Stimulated activated CD8-positive, alpha-beta memory T cell treated with anti-CD3 and anti-CD28 coated beads, Interleukin-4, amount 100 ng/mL, for 1 hour (primary cell): ENCODE measurements at places on chromosomes 12 and 14.

- DNase-seq, result no peak
Observed at GRCh38 chr12:94690198-94690771, 39.9 kb upstream of the TMCC3 start.

DNA sequence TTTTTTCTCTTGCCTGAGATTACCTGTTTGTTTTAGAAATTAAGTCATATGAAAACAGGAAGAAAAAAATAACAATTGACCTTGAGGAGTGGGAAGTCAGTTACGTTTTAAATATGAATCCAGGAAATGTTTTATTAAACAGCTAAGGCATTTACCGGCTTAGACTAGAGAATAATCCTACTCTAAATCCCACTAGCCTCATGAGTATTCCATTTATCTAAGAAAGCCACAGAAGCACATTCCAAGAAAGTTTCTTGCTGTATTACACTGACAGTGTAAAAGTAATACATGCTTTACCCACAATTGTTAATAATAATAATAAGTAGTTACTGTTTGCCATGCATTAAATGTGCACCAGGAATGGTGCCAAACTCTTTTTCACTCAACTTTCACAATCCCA lies 90.9 kb downstream of the BMP4 start:
- no peak for DNase-seq

DNA sequence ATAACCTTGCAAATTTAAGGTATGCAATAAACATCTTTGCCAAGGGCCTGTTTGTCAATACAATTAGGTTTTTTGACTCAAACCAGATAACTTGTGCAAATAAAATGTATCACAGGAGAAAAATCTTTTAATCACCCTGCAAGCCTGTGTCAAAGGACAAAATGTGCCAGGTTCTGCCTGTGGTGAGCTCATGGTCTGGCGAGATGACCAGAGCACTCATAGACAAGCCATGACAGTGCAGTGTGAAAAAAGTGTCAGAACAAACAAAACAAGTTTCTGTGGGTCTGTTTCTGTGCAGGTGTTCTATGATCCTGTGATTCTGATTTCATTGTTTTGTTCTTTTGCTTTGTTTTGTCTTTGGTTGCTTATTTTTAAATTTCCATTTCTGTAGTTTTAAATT lies 847.2 kb downstream of the VRK1 start:
- DNase-seq, result no peak

GRCh38 chr14:106372870-106373652 lies 846.7 kb downstream of the TMEM121 start:
- peak; percentile 59 for DNase-seq

DNA sequence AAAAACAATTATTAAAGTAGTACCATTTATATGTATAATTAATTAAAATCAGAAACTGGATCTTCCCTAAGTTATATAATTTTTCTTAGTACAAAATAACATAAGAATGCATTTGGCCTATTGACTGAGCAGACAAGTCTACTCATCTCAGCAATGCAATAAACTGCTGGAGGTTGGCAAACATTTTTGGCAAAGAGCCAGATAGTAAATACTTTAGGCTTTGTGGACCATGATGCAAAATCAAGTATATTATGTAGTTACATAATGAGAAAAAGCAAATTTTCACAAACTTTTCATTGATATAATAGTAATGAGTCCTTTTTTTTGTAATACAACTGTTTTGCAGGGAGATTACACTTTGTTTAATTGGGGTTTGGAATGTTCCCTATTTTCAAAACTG lies 30.9 kb downstream of the ERGIC2 start:
- no peak for DNase-seq

- no peak for DNase-seq
Observed at GRCh38 chr14:51654533-51654845, 2.8 kb downstream of the FRMD6 start.

GRCh38 chr12:121740847-121741246 lies 28.3 kb downstream of the TMEM120B start:
- DNase-seq, result no peak

GRCh38 chr12:38736821-38737220 lies 168.6 kb downstream of the CPNE8 start:
- DNase-seq, result no peak

GRCh38 chr12:72491426-72491825 lies 219.3 kb downstream of the TRHDE start:
- no peak for DNase-seq

- DNase-seq, result no peak
Observed at GRCh38 chr12:94305130-94305957, 154.3 kb downstream of the CEP83 start.

GRCh38 chr12:68505970-68506369 lies 104.7 kb upstream of the RAP1B start:
- DNase-seq, result no peak

DNA sequence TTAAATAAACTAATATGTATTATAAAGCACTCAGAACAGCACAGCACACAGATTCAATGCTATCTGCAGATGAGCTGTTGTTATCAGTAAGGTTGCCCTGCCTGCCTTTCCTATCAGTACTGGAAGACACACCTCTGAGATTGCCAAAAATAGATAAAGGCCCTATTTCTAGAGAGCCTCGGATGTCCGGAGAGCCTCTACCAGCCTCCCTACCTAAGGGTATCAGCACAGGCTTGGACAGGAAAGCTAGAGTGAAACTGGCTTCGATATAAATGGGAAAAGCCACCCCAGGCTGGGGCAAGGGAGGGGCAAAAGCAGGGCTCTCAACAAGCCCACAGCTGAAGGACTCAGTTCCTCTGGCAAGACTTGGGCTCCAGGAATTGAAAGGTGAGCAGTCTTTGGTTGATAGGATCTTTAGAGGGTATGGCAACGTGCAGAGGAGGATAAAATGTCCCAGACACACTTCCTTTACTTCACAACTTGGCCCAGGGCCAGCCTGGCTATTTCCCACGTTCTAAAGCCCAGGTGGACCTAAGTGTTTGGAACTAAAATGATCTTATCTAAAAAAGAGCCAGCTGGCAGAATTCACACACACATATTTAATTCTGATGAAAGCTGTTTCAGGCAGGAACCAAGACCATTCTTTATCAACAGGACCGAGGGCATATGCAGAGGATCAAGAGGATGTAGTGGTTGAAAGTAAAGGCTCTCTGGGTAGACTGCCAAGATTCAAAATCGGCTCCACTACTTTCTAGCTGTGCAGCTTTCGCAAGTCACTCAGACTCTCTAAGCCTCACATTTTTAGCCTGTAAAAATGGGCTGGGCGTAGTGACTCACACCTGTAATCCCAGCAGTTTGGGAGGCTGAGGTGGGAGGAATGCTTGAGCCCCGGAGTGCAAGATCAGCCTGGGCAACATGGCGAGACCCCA lies 37.8 kb upstream of the ITPR2 start:
- DNase-seq, result no peak

DNA sequence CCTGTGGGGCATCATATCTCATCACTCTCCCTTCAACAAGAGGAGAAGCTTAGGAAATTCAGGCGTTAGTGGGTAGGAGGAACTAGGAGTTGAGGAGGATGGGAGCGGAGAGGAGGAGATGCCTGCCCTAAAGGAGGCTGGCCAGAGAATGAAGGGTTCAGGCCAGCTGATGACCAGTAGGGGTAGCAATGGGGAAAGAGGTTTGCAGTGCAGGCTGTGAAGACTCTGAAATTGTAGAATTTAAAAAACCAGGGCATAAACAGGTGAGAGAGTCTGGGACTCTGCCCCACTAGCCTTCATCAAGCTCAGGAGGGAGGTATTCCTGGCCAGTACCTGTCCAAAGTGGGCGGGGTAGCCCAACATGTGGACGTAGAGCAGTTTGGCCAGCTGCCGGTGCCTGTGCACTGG lies 809 bp downstream of the AP1G2 start:
- no peak for DNase-seq

DNA sequence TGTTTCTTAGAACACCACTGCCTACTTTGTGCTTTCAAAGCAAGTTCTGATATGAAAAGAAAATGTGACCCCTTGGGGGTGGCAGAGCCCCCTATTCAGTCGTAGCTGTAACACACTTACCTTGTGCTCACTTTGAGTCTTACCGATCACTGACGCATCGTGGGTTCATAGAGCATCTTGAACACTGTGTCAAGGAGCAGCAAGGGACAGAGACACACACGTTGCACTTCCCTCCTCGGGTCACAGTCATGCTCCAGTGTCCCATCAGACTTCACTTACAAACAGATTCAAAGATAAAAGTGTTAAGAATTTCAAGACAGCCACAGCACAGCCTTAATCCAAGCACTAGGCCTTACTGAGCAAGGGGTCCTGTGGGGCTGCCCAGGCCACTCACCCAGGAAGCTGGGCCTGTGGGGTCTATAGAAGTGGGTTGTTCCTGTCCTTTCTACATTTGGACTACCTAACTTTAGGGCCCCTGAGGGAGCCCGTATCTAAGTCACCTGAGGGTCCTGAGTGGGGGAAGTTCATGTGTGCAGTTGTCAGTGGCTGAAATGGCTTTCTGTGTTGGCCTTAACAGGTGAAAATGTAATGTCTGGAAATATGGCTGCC lies 75.4 kb upstream of the BDKRB2 start:
- DNase-seq, result no peak

DNA sequence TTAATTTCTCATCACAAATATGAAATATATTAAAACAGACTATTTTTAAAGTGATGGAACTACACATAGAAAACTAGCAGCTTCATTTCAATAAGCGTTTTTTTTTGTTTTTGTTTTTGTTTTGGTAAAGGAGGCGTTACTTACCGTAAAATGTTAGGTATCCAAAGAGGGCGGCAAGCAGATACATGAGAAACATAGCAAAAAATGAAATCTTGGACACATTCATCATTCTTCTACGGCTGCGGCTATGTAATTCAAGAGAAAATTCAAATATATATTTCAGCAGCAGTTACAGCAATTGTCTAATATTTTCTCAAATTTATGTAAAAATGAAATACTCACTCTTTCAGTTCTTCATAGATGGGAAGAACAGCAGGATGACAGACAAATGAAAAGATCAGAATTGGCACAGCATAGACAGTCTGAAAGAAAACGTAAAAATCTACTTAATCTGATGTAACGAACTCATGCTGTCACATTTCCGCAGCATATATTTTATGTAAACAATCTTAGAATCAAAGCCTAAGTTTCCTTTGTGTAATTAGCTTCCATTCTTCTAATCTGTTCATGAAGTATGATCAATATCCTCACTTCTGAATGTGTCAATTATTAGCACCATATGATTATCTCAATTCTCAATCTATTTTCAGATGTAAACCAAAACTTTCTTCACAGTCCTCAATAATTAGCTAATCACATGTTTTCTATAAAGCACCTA lies 8.8 kb downstream of the SLC38A2 start:
- DNase-seq, result no peak

DNA sequence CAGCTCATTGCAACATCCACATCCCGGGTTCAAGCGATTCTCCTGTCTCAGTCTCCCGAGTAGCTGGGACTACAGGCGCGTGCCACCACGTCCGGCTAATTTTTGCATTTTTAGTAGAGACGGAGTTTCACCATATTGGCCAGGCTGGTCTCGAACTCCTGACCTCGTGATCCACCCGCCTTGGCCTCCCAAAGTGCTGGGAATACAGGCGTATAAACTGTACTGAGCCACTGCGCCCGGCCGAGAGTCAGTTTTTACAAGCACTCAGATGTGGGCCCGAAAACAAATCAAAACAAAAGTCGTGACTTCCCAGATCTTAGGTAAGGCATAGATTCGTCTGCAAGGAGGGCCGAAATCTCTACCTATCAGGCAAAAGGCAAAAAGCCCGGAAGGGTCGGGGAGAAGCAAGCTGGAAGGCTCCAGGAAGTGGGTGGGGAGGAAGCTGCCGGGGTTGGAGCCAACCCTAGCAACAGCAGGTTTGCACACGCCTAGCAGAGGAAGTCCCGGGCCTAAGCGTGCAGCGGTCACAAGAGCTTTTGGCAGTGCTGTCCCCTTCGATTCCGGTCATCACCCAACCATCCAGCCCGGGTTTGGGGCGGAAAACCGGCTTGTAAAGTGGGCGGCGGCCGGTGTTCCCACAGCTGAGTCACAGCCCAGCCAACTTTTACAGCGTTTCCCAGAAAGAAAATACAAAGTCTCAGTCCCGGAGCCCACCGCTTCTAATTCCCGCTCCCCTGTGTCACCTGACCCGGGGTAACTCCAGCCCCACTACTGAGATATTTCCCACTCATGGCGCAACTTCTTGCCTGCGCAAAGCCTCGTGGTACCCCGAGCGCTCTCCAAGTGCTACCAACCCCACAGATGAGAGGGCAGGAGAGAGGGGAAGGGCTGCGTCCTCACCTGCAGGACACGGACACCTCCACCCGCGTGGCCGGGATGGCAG lies 583 bp downstream of the CPNE8 start:
- DNase-seq, result no peak

GRCh38 chr14:81534510-81535074 lies 939 bp upstream of the SEL1L start:
- no peak for DNase-seq

DNA sequence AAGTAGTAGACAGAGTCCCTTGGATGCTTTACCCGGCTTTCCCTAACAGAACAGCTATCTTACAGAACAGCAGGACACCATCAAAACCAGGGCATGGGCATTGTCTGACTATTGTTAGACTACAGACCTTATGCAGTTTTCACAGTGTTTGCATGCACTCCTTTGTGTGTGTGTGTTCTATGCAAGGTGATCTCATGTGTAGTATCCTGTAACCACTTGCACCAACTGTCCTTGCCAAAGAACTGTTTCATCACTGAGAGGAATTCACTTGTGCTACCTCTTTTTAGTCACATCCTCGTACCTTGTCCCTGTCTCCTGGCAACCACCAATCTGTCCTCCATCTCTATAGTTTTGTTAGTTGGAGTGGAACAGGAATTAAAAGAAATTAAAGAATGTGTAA lies 183.6 kb upstream of the PZP start:
- no peak for DNase-seq

- DNase-seq, result no peak
Observed at GRCh38 chr12:123267991-123268843, 3.4 kb downstream of the CDK2AP1 start.

- no peak for DNase-seq
Observed at GRCh38 chr12:109737631-109738030, 24.0 kb downstream of the FAM222A start.

GRCh38 chr14:104865631-104866441 lies 768 bp downstream of the CEP170B start:
- no peak for DNase-seq

- DNase-seq, result no peak
Observed at GRCh38 chr14:78605897-78606500, 435.8 kb downstream of the NRXN3 start.

GRCh38 chr12:109968032-109968420 lies 28.1 kb downstream of the GIT2 start:
- DNase-seq, result no peak

- no peak for DNase-seq
Observed at GRCh38 chr12:92757597-92758121, 54.9 kb downstream of the PLEKHG7 start.
